ENCODE measurements at places on chromosomes 11 and 22.

DNA sequence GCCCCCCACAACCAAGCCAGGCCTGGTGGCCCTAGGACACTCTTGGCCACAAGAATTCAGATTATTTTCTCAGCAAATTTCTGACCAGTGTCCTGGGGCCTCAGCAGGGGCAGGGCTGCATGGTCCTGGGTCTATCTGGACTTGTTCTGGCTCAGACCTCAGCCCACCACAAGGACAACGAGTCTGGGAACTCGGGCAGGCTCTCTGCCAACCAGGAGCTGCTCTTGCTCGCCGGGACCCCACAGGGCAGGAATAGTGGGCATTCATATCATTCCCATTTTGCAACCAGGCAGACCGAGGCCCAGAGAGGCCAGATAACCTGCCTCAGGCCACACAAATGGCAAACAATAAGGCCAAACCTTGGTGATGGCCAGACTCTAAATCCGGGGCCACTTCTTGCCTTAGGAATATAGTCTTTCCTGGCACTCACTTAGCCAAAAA, 75.4 kb upstream of the WNT7B start:
- DNase-seq: no peak

DNA sequence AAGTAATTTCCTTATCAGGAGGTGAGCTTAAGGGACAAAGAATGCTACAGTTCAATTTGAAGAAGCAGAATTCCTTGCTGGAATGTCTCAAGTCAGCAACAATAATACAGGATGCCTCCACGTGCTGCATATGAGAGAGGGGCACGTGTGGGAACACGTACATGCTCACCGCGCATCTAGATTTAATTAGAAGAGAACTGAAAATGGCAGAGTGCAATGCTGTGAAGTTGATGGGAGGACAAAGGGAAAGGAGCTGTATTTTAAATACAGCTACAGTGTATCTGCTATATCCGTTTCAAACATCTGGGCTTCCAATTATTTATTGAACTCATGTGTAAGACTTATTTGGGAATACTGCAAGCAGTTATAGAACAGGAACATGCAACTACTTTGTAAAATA, 328.7 kb downstream of the SOX6 start:
- DNase-seq: no peak

- DNase-seq: peak; percentile 87
Observed at GRCh38 chr11:101914738-101915426, at the start of gene CEP126. Gene CEP126 (plus strand): TSS chr11:101915010. CDS start chr11:101915285, 275 bp downstream.

DNA sequence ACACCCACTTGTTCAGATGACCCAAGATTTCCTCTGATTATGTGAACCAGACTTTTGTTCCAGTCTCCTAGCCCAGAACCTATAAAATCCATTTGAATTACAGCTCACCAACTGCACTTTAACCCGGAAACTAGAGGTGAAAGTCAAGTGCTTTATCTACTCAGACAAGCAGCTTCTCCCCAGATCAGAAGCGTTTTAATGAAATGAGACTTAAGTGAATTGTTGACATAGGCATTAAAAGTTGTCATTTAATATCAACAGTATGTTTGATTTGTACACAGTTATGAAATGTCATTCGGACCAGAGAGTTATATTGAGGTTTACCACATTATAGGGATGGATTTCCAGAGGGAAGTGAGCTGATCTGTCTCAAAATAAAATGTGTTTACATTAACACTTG, 52.0 kb downstream of the CADM1 start:
- DNase-seq: no peak
